Brain (organoid and tissue), 16 donors: ENCODE measurements at places on chromosomes 5 and 9.

DNA sequence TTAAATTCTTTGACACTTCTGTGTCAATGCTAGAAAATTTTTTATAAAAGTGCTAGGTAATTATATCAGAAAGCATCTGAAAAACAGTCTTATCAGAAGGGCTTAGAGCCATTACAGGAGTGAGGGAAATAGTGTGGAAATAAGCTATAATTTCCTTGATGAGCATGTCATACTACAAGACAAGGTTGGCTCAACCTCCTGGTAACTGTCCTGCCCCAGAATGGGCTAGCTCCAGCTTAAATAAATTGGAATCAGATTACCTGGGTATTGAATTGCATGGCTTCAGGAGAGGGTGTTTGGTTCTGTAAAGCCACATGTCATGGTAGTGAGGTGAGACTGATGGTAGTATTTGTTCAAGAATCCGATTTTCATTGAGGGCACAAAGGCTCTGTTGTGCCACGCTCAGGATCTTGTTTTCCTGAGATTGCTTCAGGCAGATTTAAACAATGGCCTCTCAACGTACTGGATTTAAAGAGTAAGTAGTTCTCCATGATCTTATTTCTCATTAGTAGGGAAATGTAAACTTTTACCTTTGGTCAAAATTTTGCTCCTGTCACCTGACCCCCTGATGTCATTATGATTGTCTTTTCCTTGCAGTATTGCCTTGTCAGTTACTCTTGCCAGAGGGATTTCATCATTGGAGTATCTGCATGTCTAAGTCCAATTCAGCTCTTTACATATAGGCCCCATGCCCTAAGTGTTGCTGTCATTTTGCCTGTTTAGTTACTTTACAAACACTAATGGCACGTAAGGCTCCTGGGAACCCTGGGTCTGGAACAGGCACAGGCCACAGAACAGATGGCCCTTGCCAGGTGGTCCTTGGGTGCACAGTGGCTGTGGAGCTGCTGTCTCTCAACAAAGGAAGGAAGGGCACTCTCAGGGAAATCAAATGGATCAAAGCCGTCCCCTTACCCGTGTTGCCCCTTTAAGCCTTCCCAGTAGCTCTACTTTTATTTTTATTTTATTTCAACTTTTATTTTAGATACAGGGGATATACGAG lies 21.3 kb downstream of the TRIO start:
- DNase-seq = no peak

DNA sequence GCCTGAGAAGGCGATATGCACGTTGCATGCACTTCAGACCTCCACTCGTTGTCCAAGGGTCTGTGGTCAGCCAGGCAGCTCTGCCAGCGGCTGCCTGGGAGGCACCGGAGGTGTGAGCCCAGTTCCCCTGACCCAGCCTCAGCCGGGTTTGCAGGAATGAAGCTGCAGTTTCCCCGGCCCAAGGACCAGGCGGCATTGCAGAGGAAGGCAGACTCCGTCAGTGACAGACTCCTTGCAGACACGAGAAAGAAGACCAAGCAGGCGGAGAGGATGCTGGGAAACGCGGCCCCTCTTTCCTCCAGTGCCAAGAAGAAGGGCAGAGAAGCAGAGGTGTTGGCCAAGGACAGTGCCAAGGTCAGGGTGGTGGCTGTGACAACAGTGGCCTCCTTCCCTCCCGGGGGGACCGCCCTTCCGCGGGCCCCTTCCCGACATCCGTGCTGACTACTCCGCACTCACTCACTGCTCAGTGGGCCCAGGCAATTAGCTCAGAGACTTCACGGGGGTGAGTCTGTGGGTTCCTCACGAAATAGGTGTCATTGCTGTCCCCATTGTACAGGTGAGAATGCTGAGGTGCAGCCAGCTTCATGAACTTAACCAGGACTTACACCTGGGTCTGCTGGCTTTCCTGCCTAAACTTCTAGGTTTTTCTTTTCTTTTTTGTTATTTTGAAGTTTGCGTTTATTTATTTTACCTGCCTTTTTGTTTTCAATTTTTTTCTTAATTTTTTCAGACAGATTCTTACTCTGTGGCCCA lies 10.8 kb upstream of the AIF1L start:
- no peak for DNase-seq

DNA sequence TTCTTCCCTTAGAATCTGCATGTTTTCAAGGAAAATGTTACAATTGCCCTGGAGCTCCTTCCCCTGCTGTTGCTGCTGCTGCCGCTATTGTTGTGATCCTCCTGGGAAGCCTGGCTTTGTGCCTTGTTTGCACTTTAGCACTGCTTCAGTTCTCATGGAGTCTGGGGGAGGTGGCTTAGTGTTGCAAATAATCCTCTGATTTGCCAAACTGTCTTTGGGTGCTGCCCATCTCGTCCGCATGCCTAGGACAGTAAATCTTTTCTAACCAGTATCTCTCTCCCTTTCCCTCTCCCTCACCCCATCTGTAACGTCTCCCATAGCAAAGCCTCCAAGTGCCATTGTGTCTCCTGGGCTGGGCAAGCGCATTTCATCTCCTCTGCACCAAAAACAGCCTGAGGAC lies 30.3 kb downstream of the FAM240B start:
- DNase-seq = peak; percentile 79

GRCh38 chr5:142491679-142492078 lies 166.9 kb upstream of the SPRY4 start:
- DNase-seq = no peak

- no peak for DNase-seq
Observed at GRCh38 chr9:36903541-36904435, 130.3 kb downstream of the PAX5 start.

DNA sequence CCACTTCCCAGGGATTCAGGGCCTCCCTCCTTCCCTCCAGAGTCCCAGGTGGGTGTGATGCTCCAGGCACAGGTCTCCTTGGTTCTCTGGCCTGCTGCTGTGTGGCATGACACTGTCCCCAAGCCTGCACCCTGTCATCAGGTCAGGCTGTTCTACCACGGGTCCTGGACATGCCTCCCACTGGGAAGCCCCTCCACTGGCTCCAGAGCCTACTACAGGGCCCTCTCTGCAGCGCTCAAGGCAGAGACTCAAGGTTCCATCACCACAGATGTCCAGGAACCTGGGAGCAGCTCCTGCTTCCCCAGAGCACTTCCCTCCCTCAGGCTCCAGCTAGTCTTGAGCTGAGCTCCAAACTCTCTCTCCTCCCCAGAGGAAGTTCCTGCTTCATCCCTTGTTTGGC lies 237.3 kb downstream of the PBX3 start:
- DNase-seq = no peak

DNA sequence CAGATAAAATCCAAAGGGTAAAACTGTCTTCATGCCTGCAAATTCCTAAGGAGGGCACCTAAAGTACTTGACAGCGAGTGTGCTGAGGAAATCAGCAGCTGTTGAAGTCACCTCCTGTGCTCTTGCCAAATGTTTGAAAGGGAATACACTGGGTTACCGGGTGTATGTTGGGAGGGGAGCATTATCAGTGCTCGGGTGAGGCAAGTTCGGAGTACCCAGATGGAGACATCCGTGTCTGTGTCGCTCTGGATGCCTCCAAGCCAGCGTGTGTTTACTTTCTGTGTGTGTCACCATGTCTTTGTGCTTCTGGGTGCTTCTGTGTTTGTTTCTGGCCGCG lies 727 bp upstream of the ADRB2 start:
- DNase-seq = no peak

DNA sequence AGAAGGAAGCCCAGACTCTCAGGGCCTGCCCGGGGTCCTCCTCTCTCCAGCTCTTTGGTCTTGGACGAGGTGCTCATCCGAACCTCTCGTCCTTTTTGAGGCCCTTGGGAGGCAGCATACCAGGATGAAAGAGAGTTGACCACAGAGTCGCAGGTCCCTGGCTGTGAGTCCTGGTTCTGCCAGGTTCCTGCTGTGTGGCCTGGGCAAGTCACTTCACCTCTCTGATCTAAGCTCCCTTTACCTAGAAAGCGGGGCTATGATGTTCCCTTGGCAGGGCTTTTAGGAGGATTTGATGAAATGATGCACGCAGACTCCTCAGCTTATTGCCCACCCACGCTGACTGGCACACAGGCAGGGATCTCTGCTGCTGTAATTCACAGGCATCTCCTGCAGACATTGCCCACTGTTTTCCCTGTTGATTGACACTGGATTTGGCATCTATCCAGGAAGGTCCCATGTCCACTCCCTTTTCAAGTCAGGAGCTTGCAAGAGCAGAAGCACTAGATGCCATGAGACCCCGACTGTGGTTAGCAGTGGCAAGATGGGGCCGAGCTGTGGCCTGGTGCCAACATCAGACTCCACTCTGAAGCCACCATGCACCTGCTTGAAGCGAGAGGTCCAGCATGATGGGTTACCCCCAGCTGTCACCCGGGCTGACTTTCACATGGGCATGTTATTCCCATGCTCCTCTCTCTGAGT lies 71.5 kb downstream of the MACROH2A1 start:
- DNase-seq = peak; percentile 16

GRCh38 chr5:172720655-172721054 lies 50.3 kb downstream of the DUSP1 start:
- no peak for DNase-seq
